Stimulated activated CD4-positive, alpha-beta T cell treated with anti-CD3 and anti-CD28 coated beads, Interleukin-15, amount 100 ng/mL, for 1 hour (primary cell): ENCODE measurements at places on chromosomes 7 and 10.

DNA sequence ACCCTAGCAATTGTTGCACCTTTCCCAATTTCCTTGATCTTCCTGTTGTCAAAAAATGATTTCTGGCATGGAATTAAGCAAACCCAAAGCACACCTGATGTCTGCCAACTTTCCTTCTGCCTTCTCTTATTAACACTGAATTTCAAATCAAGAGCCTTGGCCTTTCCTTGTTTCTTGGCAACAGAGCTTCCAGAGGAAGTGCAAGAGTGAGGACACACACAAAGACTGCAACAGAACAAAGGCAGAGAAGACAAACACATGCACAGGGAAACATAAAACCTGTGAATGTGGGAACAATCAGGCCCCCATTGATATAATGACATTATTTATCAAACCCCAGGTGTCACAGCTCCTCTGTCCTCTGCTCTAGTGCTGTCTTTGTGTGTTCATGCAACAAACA lies 73.0 kb upstream of the IL6 start:
- DNase-seq = no peak

DNA sequence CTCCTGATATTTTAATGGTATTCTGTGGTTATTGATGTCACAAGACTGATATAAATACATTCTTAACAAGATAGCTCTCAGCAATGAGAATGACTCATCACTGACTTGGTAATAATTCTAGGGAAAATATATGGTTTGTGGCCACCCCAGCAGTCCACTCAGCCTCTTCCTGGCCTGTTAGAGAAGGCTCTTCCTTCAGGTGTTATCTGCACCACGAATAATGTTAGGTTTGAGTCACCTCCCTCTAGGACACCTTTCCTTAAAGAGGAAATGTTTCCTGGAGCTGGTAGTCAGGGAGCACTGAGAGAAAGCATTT lies 163.3 kb downstream of the SVIL start:
- DNase-seq = no peak

GRCh38 chr10:30818010-30818660 lies 188.6 kb upstream of the LYZL2 start:
- no peak for DNase-seq

- DNase-seq = no peak
These were observed 319.9 kb downstream of the NXPH1 start for GRCh38 chr7:8753355-8753754.

DNA sequence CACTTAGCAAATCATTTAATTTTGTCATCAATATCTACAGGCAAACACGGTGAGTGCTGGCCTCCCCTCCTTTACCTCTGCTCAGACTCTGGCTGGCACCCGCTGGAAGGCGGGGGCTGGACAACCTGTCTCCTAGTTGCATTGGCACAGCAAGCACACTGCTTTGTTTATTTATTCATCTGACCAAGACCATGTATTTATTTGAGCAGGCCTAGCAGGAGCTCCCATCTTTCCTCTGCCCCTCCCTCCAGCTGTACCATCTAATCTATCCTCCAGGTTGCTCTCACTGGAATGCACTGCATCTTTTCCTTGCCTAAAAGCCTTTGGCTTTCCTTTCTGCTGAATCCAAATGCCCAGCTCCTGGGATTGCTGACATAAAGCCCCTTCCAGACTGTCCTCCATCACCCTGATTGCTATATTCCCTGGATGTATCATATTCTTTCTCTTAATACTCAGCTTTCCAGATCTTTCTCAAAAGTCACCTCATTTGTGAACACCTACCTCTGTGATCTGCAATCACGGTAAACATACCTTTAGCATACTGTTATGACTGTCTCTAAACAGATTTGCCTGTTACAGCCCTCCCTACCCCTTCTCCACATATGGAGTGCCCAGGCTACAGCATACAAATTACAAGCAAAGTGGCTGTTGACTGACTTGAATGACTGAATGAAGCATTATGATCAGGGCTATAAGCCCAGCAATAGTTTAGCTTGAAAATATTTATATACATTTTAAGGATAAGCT lies 9.6 kb downstream of the ELMO1 start:
- no peak for DNase-seq

DNA sequence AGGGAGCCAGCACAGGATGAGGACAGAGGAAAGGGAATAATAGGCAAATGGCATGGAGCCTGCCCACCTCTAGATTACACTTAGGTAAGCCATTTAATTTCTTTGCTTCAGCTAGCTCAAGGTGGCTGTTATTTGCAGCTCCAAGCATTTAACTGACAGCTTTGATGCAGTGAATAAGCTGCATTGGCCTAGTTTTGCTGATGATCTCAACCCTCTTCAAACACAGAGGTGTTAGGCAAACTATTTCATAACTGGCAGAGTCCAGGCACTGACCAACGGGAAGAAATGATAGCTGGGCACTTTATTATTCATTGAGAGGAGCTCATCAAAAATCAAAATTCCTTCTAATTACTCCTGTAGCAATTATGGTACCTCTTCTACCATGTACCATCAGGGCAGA lies 317.4 kb downstream of the BMPER start:
- no peak for DNase-seq

- DNase-seq = no peak
These were observed 11.0 kb downstream of the RHBDD2 start for GRCh38 chr7:75889826-75890225.

- no peak for DNase-seq
These were observed 315.6 kb downstream of the DNAJB6 start for GRCh38 chr7:157652161-157652953.

DNA sequence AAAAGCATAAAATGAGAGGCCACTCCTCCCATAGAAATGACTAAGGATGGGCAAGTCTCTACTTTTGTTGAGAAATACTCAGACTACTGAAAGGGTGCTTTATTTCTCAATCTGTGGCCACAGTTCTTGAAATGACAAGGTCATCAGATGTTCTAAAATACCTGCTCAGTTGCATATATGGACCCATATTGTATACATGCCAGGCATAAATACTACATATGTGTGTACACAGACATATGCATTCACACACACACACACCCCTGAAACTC lies 691.5 kb upstream of the SORCS1 start:
- no peak for DNase-seq

DNA sequence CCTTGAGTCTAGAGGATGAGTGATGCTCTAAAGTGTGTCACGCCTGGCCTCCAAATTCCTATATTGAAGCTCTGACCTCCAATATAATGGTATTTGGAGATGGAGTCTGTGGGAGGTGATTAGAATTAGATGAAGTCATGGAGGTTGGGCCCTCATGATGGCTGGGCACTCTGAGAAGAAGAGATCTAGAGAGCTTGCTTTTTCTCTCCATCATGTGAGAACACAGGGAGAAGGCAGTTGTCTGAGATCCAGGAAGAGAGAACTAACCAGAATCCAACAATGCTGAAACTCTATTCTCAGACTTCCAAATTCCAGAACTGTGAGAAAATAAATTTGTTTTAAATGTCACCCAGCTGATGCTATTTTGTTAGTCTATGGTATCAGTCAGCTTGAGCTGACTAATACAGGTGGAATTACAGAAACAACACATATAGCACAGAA lies 15.1 kb downstream of the RNF216 start:
- DNase-seq = no peak

DNA sequence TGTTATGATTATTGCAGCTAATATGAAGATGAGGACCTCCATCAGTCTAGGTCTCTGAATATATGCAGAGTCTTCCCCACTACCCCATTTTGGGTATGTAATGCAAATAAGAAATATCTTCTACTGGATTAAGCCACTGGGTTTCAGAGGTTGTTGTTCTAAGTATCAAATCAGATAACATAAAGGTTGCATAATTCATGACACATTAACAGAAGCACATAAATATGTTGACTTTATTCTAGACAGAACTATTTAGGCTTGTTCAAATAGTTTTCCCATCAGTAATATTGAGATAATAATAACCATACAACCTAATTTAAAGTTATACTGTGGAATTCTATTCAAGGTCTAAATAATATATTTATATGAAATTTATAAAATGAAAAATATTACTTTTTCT lies 157.1 kb downstream of the ETV1 start:
- DNase-seq = no peak

- no peak for DNase-seq
These were observed 28.2 kb downstream of the CDK14 start for GRCh38 chr7:90624225-90624911.

GRCh38 chr7:130490888-130491804 lies 739 bp upstream of the MEST start:
- DNase-seq = no peak

DNA sequence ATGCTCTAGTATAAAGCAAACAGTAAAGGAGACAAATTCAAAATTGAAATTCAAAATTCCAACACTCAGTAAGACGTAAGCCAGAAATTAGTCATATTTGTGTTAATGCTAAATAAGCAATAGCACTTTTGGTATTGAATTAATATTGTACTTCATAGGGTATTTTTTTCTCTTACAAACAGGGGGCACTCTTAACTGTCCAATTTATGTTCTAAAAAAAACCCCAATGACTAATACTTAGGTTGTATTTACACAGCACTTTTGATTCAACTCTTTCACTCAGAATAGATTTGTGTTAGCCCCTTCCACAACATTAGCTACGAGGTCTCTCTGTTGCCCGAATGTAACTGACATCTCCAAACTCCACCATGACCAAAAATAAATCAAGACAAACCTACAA lies 284.9 kb upstream of the COBL start:
- DNase-seq = no peak
